NCI-H187 treated with DMSO at 0.1 percent for 48 hours (cell line): ENCODE measurements at places on chromosomes 7 and 10.

DNA sequence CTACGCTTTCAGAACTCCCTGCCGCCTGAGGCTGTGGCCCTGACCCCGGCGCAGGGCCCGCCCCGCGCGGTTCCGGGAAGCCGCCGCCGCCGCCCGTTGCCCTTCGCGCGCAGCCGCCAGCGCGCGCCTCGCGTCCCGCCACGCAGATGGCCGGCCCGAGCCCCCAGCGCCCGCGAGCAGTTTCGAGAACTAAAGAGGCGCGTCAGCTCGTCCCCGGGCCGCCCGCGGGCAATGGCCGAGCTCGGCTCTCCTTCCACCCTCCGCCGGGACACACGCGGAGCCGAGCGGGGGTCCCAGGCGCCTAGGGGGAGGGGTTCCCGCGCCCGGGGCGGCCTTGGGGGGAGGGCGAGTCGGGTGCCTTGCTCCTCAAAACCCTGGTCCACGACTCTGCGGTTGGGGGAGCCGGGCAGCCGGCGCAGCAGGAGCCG lies 1.8 kb downstream of the HNRNPF start:
- DNase-seq = no peak

GRCh38 chr7:100476903-100477870 lies 1.8 kb downstream of the TSC22D4 start:
- DNase-seq = no peak

- DNase-seq = no peak
These were observed 32.4 kb downstream of the CTNNA3 start for GRCh38 chr10:67663449-67664087.

DNA sequence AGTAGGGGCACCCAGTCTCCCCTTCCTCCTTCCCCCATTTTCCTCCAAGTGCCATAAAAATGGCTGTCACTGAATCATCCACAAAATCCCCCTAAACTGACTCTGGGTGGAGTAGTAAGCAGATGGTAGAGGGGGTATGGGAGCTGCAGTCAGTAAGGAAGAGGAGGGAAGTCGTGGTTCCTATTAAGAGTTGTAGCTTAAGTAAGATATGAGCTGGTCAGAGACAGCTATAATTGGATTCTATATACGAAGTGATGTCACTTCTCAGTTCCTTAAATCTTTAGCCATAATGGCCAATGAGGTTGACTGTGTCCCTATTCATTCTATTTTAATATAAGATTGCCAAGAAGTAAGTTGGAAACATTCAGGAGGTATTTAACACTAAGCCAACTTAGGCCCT lies 131.7 kb downstream of the SLC16A9 start:
- DNase-seq = no peak

GRCh38 chr7:38842746-38843145 lies 66.2 kb downstream of the VPS41 start:
- DNase-seq = no peak
